AG09309 (cell line): ENCODE measurements at places on chromosomes 5 and 9.

DNA sequence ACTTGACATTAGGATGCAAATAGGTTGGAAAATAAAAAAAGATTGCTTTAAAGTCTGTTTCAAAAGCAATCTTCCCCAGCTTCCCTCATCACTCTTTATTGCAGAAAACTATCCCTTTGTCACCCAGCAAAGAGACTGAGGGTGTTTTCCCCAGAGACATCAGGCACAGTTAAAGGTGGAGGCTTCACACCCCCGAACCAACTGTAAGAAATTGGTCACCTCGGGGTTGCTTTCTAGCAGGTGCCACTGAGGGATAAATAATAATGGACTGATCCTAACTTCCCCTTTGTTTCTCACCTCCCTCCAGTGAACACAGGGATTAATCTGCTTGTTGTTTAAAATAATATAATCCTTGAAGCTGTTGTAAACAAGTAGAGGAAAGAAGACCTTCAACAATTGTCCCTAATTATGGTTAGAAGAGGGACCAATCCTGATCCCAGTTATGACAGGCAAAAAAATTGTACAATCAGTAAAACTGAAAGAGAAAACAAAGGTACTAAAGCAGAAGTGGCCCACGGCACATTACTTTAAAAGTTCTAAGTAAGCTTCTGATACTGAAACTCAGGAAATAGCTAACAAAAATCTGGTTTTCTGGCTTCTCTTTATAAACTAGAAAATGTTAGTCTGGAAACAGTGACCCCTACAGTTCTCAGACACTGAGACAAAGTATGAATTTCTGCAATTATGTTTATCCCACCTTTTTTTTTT lies 6.6 kb upstream of the PCSK1 start:
- no peak for DNase-seq

DNA sequence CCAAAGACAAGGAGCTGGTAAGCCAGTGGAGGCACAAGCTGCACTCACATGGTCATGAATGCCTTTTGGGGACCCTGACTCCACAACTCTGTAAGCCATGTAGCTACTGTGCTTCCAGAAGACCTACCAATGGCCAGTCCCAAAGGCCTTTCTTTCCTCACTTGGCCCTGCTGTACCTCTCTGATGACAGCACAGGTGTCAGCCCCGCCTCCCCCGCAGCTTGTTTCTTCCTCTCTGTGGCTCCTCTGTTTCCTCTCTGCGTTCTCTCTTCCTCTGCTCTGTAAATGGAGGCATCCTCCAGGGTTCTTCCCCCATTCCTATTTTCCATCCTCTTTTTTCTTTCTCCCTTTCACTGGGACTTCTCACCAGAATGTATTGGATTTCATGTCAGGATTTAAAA lies 26.7 kb downstream of the SH3TC2 start:
- no peak for DNase-seq

DNA sequence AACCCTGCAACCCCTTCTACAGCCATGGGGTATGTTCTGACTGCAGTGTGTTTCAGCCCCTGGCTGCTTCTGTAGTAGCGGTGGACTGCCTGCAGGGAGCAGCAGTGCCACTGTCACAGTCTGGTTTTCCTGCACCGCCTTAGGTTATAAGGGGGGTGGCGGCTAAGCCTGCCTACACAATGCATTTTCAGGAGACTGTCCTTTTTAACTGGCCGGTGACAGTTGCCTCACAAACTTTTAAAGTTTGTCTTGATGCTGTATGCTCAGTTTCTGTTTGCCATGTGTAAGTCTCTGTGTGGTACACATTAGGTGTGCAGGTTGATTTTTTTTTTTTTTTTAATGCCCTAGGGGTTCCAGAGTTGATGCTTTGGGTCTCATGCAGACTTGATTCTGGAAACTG lies 53.0 kb downstream of the NUP214 start:
- no peak for DNase-seq

DNA sequence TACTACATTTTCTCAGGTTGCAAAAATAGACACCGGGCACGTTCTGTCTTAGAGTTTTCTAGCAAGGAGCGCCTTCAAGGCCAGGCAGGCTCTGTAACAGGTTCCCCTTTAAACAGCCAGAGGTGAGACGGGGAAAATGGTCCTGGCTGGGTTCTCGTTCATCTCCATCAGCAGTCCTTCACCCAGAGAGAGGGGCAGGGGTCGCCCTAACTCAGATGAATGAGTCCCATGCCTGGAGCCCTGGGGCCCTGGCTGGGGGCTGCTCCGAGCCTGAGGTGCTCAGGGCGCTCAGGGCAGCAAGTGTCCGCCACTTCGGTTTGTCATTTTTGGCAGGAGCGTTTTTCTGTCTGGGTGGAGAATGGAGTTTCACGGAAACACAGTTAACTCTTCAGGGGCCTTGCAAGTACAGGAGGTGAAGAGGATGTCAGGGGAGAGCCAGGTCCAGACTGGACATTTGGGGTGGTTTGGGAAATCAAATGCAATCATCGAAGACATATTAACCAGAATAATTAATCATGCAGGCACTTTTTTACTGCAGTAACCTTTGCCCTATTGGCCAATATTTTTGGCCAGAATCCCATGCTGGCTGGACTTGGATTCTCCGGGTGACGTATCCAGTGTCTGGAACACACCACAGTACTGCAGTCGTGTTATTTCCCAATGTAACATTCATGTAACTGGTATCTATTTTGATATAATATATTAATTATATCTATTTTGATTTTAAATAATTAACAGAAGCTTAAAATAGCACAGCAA lies 2.9 kb downstream of the NTNG2 start:
- no peak for DNase-seq

- no peak for DNase-seq
These were observed 230.4 kb downstream of the DOCK8 start for GRCh38 chr9:445033-445432.

DNA sequence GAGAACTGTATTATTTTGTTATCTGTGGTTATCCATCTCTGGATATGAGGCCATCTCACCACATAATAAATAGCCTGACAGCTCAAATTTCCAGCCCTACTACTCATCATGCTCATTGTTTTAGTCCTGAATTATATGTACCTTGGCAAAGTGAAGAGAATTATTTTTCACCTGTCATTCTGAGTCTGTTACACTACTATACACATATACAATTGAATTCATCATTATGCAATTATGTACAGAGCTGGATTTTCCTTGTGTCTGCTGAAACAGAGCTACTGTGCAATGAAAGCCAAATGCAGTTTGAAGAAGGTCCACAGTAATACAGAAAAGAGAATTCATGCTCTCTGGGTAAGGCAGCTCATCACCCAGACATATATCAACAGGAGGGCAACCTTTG lies 28.5 kb downstream of the ESM1 start:
- DNase-seq = no peak

- no peak for DNase-seq
These were observed 30.4 kb downstream of the TBC1D2 start for GRCh38 chr9:98225015-98225442.

DNA sequence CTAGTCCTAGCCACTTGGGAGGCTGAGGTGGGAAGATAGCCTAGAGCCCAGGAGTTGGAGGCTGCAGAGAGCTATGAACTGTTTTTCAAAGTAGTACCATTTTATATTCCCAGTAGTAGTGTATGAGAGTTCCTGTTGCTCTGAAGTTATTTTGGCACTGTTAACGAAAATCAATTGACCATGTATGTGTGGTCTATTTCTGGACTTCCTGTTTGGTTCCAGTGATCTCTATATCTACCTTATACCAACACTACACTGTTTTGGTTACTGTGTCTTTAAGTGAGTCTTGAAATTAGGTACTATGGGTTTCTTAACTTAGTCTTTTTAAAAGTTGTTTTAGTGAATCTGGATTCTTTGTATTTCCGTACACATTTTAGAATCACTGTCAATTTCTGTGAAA lies 13.6 kb downstream of the SLF1 start:
- no peak for DNase-seq

DNA sequence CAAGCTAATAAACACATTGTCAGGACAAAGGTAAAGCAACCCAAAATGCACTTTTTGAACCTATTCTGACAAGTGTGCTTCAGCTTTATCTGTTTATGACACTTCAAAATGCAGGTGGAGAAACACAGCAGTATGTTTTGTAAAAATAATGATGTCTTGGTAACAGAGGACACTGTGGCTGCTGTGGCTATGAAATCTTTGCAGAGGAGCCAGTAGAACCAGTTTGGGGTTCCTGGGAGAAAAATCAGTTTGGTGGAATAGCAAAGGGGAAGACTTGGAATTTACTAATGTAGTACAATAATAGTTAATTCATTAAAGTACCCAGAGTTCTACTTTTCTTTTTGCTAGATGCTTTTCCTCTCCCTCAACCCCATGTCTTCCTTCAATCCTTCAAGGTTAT lies 40.6 kb downstream of the SIL1 start:
- DNase-seq = no peak

- DNase-seq = no peak
These were observed at the start of gene NDFIP1 for GRCh38 chr5:142108432-142109330. Gene NDFIP1 (plus strand): TSS chr5:142108779. CDS start chr5:142108975, 196 bp downstream.

DNA sequence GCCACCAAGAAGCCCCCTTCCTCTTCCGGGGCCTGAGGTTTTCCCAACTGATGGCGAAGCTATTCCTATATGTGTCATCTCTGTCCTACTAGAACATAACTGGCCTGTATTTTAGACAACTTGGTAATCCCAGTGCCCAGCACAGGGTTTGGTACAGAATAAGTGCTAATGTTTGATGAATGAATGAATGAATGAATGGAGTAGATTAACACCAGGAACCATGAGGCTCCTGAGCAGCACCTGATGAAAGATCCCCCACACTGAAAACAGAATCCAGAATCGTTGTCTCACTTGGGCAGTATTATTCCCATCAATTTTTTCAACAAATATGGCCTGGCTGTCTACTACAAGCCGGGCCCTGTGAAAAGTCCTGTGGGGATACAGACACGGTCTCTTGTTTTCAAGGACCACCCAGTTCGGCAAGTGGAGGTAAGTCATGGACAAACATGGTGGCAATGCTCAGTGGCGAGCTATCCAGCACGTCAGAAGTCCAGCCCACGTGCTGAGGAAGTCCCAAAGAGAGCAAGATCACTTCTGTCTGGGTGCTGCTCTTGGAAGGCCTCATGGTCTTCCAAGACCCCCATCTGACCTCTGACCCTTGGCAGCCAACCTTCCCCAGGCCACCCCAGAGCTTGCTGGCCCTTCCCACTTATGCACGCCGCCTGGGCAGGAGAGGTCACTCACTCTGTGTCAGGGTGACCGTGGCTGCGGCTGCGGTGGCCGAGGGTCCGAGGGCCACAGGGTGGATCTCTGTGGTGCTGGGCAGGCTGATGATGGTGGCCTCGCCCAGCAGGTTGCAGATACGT lies 1.0 kb downstream of the NAIF1 start:
- no peak for DNase-seq

DNA sequence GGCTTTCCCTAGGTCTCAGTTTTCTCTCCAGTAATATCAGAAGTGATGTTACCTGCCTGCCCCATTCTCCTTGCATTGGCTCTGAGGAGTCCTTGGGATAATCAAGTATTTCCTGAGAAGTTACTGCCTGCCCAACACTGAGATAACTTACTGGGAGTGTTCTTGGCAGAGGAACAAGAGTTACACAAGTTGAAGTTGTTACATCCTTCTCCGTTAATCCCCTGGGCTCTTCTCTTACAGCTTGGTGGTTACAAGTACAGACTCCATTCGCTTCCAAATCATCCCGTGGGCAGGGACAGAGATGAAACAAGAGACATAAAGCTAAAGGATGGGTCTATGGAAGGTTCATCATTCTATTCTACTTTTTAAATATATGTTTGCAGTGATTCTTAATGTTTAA lies 74.1 kb upstream of the SAP30L start:
- DNase-seq = peak; percentile 94

- DNase-seq = no peak
These were observed 229.1 kb downstream of the PSAT1 start for GRCh38 chr9:78525986-78526560.
